Anterior cingulate cortex (tissue), 58 donors: ENCODE measurements at places on chromosomes 2 and 18.

DNA sequence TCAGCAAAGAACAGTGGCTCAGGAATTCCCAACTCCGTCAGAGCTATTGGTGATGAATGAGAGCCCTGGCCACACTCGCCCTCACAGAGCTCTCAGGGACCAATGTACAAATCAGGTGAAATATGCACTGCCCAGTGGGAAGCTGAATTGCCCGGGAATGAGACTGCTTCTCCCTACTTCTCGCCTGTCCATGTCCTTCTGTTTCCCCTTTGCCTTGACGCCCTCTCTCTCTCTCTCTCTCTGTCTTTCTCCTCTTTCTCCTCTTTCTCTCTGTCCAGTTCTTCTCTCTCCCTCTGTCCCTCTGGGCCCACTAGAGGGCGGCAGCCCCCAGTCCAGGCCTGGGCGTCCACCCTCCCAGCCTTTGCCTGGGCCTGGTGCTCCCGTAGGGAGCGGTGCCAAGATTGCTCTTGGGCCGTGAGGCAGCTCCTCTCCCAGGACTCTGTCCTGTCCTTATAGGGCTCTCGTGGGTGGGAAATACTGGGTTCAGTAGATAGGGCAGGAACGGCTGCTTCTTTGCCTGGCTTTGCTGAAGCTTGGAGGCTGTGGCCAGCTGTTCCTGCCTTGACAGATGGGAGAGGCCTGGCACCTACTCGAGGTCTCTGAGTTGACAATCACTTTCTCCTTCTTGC is 28.4 kb upstream of the PUM2 start:
- peak; percentile 66 for DNase-seq

GRCh38 chr18:9824474-9824832 is 61.3 kb upstream of the TXNDC2 start:
- no peak for DNase-seq

- DNase-seq = no peak
Observed at GRCh38 chr18:69574401-69574800, 173.7 kb downstream of the DOK6 start.

GRCh38 chr18:58570360-58571064 is 58.4 kb downstream of the ALPK2 start:
- DNase-seq = no peak

GRCh38 chr18:52617931-52618330 is 277.9 kb downstream of the DCC start:
- no peak for DNase-seq

DNA sequence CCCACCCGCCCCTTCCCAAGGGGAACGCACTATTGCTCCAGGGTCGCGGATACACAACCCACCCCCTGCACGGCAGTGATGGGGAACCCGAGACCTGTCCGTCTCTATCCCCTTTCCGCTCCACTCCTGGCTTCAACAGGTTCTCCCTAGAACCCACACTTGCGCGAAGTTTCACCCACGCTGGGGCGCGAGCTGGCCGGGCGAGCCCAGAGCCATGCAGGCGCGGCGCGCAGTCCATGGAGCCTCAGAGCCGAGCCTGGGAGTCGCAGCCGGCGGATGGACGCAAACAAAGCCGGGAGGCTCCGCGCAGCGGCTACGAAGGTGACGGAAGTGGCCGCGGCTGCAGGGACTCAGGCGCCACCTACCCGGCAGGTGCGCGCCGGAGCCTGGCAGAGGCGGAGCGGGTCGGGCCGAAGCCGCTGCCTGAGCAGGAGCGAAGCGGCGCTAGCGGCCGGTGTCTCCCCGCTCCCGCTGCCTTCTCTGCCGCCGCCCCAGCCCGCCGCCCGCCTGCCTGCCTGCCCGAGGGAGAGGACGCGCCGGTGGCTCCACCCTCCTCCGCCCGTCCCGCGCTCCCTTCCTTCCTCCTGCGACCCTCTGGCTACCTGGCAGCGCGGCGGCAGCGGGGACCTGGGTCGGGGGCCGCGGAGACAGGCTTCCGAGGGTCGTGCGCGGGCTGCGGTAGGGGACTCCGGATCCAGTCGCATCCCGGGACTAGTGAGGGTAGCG is 14.0 kb downstream of the ALPG start:
- DNase-seq = no peak

GRCh38 chr2:158953454-158953853 is 15.0 kb upstream of the TANC1 start:
- no peak for DNase-seq

DNA sequence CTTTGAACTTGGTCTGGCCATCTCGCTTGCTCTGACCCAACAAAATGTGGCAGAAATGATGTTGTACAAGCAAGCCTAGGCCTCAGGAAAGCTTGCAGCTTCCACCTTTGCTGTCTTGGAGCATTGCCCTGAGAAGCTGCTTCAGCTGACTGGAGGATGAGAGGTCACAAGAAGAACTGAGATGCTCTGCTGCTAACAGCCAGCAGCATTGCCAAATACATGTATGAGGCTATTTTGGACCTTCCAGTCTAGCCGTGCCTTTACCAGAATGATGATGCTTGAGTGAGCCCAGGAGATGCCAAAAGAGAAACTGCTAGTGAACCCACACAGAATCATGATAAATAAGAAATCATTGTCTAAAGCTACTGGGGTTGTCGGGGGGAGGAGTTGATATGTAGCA is 13.2 kb upstream of the ITGAV start:
- DNase-seq = no peak

DNA sequence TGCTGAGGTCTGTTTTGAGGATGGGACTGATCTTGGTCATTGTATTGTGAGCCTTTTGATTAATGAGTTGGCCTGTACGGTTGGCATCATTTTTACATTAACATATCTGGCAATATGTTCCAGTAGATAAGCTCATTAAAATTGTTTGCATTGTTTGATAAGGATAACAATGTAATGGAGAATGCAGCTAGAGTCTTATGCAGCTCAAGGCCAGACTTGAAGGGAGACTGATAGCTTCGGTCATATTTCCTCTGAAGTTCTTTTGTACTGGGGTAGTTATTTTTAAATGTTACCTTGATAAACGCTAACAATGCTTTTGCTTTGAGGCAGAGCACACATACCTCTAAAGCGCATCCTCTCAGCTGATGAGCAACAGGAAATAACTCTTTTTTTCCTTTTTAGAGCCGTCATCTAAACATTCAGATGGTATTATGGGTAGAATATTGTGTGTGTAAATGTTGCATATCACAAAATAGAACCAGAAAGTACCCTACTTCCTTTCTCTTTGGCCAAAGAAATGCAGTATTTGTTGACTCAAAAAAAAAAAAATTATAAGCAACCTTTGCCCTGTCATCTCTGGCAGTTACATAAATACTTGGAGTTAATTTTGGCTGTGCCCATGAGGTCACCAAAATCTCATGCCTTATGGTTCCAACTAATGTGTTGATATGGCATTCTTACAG is 1.3 kb downstream of the MAPRE2 start:
- no peak for DNase-seq

DNA sequence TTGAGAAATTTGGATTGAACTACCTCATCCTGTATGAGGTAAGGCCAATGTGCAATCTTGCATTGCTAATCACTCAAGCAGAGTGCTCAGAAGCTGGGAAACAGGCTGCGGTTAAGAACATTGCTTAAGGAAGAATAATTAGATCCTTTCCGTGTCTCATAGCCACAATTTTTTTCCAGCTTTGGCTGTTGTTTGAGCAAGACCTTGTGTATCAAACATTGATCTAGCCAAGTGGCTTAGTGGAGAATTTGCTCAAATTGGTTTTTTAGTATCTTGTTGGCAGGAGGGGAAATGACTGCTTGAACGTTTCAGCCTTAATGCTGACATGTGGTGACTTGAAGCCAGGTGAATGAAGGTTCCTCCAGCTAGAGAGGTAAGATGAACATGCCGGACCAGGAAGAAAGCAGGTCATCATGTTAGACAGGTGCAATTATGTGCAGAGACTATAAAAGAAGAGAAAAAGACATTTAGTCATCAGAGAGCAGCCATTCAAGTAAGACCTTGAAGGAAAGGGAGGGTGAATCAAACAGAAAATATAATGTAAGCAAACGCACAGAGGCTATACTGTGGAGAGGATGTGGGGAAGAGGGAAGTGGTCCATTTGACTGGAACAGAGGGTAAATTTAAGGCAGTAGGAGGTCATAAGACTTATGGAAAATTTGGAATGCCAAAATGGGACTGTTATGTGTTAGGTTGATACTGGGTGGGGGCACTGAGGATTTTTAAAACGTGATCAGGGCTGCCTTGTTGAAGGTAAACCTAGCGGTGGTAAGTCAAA is 98.9 kb upstream of the CYP1B1 start:
- DNase-seq = no peak
